H1 (cell line): ENCODE measurements at places on chromosomes 11 and 22. TPM values are rescaled to one million over a fixed set of nuclear protein-coding genes. Genes with fewer than 3 reads are reported as not detected.

Gene PTGDR2
- 0.20 and 0.25 TPM in 2 replicates for polyA plus RNA-seq

Gene ESAM
- polyA plus RNA-seq, result 0.09 and 0.19 TPM in 2 replicates

Gene MS4A6E
- polyA plus RNA-seq, result not detected in 2 replicates

Gene KCTD14
- 15.2 and 24.9 TPM in 2 replicates for polyA plus RNA-seq

Gene ANKK1
- polyA plus RNA-seq, result 0.11 and 0.38 TPM in 2 replicates

Gene JAML
- polyA plus RNA-seq, result 0.05 and 0.12 TPM in 2 replicates

Gene RNF215
- polyA plus RNA-seq, result 13.1 and 16.4 TPM in 2 replicates

Gene SNX32
- 0.76 and 1.4 TPM in 2 replicates for polyA plus RNA-seq
